ENCODE measurements at places on chromosomes 2 and 18.

DNA sequence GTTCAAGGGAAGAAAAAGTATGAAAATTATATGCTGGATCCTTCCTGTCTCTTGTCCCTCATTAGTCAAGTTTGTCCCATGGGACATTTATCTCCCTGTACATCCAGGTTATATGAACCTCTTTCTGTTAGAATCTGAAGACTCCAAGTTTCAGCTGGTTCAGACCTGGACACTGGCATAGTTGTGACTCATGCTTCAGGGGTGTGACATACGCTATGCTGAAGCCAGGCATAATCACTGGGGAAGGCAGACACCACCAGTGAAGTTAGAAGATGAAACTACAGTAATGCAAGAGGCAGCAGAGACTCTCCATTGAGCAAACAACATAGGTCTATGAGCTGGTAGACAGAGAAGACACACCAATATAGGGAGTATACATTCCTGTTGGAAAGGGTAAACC is 269.7 kb upstream of the SLC8A1 start:
- H3K27me3 ChIP-seq: no peaks in the 10 kb centered on the region
- DNase-seq: no peak
- H3K27ac ChIP-seq: no peak overlapping the region
- no peaks in the 10 kb centered on the region for H3K4me1 ChIP-seq

- peaks cover 3% of the 10 kb centered on the region for H3K4me1 ChIP-seq
- peak; percentile 4 for DNase-seq
- no peaks in the 10 kb centered on the region for H3K27me3 ChIP-seq
- no peak overlapping the region for H3K27ac ChIP-seq
- H3K4me3 ChIP-seq: no peak overlapping the region
Measured at GRCh38 chr2:76958749-76959148, 563.4 kb downstream of the LRRTM4 start.

DNA sequence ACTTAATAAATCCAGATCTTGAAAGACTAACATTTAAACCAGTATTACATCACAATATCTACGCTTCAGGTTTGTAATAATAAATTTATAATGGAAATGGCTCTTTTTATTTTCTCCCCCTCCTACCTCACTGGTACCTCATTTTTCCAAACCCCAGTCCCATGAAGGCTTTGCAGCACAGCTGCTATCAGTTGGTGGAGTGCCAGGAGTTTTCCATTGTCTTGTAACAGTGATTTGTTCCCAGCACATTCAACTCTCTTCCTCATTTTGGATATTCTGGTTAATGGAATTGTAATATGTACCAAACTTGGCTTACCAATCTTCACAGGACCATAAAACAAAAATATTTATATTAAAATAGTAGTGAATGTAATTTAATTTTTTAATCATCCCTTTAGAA is 91.2 kb downstream of the VRK2 start:
- H3K27ac ChIP-seq: peak overlapping the region; percentile 44
- no peaks in the 10 kb centered on the region for H3K4me1 ChIP-seq
- DNase-seq: no peak
- H3K36me3 ChIP-seq: no peaks in the 10 kb centered on the region

GRCh38 chr2:223815186-223815883 is 22.0 kb downstream of the AP1S3 start:
- no peak overlapping the region for H3K4me3 ChIP-seq
- no peaks in the 10 kb centered on the region for H3K27me3 ChIP-seq
- DNase-seq: no peak
- peaks cover 10% of the 10 kb centered on the region for H3K4me1 ChIP-seq
- no peak overlapping the region for H3K27ac ChIP-seq

- no peak for DNase-seq
- no peaks in the 10 kb centered on the region for H3K4me1 ChIP-seq
- H3K27me3 ChIP-seq: no peaks in the 10 kb centered on the region
Measured at GRCh38 chr2:39875914-39876267, 96.8 kb upstream of the THUMPD2 start.

DNA sequence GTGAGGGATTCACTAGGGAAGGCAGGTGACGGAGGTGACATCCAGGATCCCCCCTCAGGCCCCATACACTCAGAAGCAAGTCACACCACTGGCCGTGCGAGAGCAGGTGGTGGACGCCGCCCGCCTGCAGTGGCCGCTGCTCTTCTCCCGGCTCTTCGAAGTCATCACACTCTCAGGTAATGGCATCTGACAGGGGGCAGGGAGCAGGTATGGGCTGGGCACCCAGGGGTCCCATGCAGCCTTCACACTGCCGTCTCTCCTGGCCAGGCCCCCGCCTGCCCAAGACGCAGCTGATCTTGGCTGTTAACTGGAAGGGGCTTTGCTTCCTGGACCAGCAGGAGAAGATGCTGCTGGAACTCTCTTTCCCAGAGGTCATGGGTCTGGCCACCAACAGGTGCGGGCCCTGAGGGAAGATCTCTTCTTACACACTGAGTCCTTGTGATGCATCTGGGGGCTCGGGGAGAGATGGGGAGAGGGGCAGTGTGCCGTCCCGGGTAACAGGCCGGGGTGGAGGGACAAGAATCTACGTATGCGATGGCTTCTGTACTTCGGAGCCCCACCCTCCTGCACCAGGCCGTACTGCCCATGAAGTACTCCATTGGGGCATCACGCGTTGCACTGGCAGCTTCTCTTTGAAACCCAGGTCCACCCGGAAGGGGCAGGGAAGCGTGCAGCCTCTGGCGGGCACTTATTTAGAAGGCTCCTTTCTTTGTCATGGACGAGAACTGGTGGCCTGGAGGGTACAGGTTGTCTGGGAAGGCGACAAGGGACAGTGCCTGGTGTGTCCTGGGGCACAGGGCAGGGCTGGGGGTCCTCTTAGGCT is 18.8 kb upstream of the GPR17 start:
- no peak overlapping the region for H3K4me3 ChIP-seq
- H3K36me3 ChIP-seq: no peaks in the 10 kb centered on the region

DNA sequence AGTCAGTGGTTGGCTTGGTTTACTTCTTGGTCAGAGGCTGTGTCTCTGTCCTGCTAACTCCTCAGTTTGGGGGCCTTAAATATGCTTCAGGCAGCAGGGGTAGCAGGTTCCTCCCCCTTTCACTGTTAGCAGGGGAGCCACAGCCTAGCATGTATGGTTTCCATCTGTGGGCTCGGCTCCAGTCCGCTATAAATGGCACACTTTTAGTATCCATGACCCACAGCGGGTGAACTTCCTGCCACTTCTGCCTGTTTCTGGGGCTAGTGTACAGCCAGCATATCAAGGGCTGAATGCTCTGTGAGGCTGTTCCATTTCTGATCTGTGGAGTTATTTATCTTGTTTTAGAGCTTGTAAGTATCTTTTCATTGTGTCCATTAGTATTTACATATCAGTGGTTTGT is 58.3 kb downstream of the MRPL33 start:
- H3K4me3 ChIP-seq: no peak overlapping the region
- no peak for DNase-seq
- peaks cover 9% of the 10 kb centered on the region for H3K4me1 ChIP-seq
- no peaks in the 10 kb centered on the region for H3K27me3 ChIP-seq
- no peak overlapping the region for H3K27ac ChIP-seq

DNA sequence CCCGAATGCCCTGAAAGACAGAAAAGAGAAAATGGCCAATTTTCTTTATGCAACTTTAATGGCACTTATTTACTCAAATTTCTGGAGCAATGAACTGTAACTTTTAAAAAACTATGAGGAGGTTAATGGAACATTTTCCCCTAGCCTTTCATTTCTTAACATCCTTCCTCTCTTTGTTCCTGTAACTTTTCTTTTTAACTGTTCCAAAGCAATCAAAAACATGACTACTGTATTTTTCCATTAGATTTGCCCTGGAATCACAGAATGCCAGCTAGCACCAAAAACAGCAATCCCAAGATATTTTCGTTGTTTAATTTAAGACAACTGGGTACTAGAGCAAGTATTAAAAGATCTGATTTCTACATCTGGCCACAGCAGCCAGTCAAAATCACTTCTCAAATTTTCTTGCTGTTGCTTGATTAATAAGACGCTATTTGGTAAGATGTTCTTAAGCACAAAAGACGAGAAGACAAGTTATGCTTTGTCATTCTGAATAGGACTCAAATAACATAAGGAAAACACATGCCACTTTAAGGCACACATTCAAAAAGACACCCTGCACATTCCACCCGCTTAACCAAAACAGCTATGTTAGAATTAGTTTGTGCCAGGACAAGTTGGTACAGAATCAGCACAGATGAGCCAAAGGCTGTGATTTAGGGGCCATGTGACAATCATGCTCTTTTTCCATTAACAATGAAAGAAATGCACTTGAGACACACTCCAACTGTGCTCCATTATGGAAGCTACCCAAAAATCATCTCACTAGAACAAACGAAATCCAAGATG is 3.6 kb downstream of the STARD7 start:
- H3K27me3 ChIP-seq: no peaks in the 10 kb centered on the region
- peaks cover 61% of the 10 kb centered on the region for H3K4me1 ChIP-seq

DNA sequence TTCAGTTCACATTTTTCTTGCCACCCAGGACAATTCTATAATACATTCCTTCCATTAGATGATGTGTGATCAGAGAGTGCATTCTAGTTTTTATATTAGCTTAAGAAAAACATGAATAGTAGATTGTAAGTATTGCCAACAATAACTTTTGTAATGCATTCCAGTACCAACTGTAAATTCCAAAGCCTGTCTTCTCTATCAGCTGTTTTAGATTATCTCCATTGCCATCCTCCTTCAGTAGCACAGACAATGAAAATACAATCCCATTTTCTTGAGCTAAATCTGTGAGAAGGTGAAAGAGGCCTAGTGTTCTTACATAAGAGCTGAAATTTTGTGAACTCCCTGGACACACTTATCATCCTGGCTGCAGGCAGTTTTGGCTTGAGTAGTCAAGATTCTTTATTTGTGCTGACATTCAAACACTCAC is 103.9 kb downstream of the CCBE1 start:
- no peaks in the 10 kb centered on the region for H3K4me1 ChIP-seq
- no peak for DNase-seq
- H3K4me3 ChIP-seq: no peak overlapping the region
- H3K36me3 ChIP-seq: no peaks in the 10 kb centered on the region
- peaks cover 13% of the 10 kb centered on the region for H3K27me3 ChIP-seq
- no peak overlapping the region for H3K27ac ChIP-seq

DNA sequence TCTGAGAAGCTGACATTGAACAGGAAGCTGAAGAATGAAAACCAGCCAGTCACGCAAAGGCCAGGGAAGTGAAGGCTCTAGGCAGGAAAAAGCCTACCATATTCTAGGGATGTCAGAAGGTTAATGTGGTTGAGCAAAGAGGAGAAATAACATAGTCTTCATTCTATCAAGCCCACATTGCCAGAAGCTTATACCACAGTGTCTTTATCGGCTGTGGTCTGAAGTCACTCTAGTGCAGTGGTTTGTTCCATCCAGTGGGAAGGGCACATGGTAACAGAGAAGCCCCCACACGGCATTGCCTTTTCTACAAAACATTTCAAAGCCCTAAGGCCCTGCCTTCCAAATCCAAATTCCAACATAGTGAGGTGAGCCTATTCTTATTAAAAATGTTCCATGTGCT is 311.3 kb downstream of the TNS1 start:
- no peaks in the 10 kb centered on the region for H3K36me3 ChIP-seq
- H3K27me3 ChIP-seq: no peaks in the 10 kb centered on the region
- no peak overlapping the region for H3K4me3 ChIP-seq
- no peak for DNase-seq

DNA sequence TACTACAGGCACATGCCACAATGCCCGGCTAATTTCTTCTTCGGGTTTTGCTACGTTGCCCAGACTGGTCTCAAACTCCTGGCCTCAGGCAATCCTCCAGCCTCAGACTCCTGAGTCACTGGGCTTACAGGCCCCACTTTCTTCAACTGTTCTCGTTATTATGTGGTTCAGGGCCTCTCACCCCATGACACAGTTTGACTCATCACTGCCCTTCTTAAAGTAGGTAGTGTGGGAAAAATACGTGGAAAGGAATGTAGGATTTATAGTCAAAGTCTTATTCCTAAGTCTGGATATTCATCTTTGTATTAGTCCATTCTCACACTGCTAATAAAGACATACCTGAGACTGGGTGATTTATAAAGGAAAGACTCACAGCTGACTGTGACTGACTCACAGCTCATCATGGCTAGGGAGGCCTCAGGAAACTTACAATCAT is 19.4 kb downstream of the CENPA start:
- no peak for DNase-seq
- no peak overlapping the region for H3K4me3 ChIP-seq
- H3K36me3 ChIP-seq: peaks cover 6% of the 10 kb centered on the region
- no peak overlapping the region for H3K27ac ChIP-seq
- H3K27me3 ChIP-seq: no peaks in the 10 kb centered on the region
- H3K4me1 ChIP-seq: peaks cover 13% of the 10 kb centered on the region

DNA sequence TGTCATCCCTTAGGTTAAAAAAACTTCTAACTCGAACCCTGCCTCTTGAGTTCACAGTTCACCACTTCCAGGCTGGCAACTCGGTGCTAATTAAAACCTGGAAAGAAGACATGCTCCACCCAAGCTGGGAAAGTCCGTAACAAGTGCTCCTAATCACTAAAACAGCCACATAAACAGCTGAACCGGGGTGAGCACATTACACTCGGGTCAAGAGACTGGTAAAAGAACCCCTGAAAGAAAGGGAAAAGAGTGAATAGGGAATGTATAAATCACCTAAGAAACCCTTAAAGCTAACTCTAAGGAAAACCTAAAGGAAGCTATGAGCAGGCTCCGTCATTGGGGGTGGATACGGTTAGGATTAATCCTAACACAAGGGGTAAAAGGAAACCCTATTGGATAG is 102.0 kb downstream of the HIBCH start:
- DNase-seq: no peak
- peaks cover 15% of the 10 kb centered on the region for H3K36me3 ChIP-seq
- H3K4me1 ChIP-seq: peaks cover 26% of the 10 kb centered on the region
- no peak overlapping the region for H3K4me3 ChIP-seq
- peak overlapping the region; percentile 95 for H3K27ac ChIP-seq

DNA sequence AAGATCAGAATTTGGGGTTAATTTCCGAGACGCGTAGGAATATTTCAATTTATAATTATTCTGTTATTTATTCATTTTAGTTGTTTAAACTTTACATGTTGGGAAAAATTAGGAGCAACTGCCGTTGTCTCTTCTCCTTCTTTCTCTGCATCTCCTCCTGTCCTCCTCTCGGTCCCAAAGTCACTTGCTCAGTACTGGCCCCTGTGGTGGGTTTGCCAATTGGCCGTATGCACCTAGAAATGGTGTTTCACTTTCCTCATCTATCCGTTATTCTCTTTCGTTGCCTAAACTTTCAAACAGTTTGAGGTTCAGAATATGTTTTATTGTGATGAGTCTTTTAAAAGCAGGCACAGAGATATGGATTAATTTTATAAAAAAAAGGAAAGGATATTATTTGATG is 517.9 kb downstream of the PLCL1 start:
- H3K27me3 ChIP-seq: peaks cover 3% of the 10 kb centered on the region
- no peaks in the 10 kb centered on the region for H3K36me3 ChIP-seq
- H3K27ac ChIP-seq: no peak overlapping the region
- no peak for DNase-seq

DNA sequence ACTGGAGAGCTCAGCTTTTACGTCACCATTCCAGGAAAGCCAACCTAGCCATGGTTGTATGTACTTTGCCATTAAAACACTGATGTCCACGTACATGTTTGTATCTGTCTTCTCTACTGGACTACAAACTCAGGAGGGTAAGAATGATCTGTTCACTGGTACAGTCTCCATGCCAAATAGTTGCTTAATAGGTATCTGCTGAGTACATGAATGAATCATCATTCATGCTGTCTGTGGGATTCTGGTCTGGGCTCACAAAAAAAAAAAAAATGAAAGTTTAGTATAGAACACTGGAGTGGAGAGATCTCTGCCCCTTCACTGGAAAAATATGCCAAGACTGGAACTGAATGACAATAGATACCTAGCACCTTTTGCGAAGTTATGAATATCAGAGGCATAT is 102.6 kb upstream of the ITGA4 start:
- no peaks in the 10 kb centered on the region for H3K36me3 ChIP-seq
- H3K4me3 ChIP-seq: no peak overlapping the region
- no peaks in the 10 kb centered on the region for H3K27me3 ChIP-seq
- no peak for DNase-seq
- no peak overlapping the region for H3K27ac ChIP-seq

Data from neural crest cell (in vitro differentiated cells).